T47D (cell line): ENCODE measurements at places on chromosomes 3 and 15.
A peak's percentile ranks its signal among the peaks of the same experiment; 100 is the strongest.

DNA sequence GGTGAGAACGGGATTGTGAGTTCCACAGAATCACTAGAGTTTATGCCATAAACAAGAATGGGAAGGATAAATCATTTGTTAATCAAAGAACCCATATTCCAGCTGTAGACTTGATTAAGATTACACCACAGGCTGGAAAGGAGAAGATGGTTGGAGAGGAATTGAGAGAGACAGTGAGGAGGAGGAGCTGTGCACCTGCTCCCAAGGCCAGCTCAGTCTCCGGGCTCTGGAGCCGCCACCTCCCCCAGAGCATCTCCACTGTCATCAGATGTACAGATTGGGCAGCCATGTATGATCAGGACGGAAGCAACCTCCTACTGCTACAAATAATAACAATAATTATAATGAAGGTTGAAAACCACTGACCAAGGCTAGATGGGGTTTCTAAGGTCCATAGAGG lies 170.0 kb downstream of the MINAR1 start:
- DNase-seq = no peak

- DNase-seq = no peak
Measured at GRCh38 chr3:136818769-136819391, at the start of gene SLC35G2. TSS of gene SLC35G2 (plus strand) at chr3:136819126. CDS start at chr3:136854461, 35,335 bp downstream.

- DNase-seq = no peak
Measured at GRCh38 chr15:42080919-42081830, 13.2 kb downstream of the PLA2G4D start.

GRCh38 chr3:117786349-117786748 lies 1076.8 kb downstream of the TUSC7 start:
- peak; percentile 15 for DNase-seq

- DNase-seq = no peak
Measured at GRCh38 chr3:8307545-8308110, 194.0 kb upstream of the LMCD1 start.

DNA sequence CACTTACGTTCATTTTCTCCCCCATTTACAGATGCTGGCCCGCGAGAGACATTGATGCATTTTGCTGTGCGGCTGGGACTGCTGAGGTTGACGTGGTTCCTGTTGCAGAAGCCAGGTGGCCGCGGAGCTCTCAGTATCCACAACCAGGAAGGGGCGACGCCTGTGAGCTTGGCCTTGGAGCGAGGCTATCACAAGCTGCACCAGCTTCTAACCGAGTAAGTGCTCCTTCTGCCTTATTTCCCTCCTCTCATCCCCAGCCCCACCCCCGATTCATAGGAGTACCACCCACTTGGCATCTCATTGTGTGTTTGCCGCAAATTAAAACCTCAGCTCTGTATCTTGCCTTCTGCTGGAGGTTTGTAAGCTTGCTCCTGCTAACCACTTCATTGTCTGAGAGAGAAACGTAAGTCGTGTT lies 163.3 kb downstream of the AKAP13 start:
- DNase-seq = peak; percentile 53

GRCh38 chr15:61044723-61045122 lies 184.4 kb downstream of the RORA start:
- DNase-seq = no peak

DNA sequence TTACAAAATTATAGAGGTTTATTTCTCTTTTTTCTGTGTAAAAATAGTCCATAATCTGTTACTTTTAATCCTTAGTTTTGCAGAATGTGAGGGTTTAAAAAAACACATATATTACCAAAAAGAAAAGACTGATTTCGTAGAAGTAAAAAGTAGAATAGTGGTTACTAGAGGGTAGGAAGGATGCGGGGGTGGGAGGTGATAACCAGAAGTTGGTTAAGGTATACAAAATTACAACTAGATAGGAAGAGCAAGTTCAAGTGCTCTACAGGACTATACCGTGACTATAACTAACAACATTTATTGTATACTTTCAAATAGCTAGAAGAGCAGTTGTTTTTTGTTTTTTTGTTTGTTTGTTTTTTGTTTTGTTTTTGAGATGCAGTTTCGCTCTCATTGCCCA lies 16.1 kb downstream of the CASR start:
- DNase-seq = no peak

DNA sequence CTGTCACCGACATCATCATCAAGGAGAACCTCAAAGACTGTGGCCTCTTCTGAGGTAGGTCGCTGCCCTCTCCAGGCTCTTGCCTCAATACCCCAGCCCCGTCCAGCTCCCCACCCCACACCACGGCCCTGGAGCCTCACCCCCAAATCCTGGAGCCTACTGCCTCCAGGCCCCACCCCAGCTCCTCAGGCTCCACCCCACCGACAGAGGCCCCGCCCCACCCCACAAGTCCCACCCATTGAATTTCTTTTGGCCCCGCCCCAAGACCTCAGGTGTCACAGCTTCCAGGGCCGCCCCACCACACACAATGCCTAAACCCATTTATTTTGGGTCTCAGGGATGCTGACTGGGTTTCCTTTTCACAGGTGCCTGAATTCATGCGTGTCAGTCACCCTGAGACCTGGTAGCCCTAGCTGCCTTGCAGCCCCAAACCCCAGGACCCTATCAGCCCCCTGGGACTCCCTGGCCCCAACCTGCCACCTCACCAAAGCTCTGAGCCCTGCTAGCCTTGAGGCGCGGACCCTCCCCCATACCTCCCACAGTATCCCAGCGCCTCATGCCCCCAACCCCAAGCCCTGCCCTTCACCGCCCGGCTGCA lies 3.6 kb downstream of the GNAT1 start:
- DNase-seq = no peak

DNA sequence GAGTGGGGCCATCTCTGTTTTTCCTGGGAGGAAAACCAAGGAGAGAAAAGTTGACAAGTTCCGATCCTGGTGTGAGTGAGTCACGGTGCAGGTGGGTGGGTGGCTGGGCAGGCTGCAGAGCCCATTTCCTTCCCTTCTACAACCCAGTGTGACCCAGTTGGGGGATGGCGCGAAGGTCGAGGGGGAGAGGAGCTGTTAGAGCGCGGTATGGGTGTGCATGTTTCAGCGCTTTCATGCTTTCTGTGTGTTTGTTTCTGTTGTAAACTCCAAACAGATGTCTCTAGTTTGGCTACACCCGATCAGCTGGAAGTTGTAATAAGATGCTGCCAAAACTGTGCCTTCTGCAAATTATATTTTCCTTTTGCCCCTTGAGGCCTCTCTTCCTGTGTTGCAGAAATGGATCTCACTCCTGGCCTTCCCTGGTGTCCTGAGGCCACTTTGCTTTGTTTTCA lies 3.8 kb downstream of the FAM43A start:
- DNase-seq = no peak

DNA sequence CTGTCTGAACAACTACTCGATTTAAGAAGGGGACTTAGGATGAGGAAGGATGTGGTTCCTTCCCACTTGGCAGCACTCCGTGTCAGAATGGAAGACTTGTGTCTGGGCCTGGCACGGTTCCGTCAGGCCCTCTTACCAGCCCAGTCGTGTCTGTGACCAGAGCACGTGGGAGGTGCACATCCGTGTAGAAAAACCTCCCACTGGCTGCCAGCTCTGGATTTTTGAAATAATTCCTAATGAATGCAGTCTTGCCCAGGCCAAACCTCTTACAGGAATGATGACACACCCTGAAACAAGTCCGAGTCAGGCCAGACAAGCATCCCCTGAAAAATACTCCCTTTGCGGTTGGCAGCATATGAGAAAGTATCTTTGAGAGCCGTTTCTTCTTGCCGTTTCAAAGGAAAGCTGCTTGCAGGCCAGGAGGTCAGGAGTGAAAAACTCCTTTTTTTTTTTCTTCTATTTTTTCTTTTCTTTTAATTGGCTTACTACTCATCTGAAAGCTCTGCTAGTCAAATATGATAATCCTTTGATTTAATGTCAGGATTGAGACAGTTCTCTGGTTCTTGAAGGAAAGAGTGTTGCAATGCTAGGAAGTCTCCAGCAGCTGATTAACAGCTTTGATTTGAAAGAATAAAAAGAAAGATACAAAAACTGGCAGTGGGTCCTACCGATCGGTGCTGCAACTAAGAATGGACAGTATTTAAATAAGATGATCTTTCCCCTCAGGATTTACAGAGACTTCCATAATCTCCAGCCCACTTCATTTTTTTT lies 19.8 kb downstream of the IL1RAP start:
- DNase-seq = no peak

DNA sequence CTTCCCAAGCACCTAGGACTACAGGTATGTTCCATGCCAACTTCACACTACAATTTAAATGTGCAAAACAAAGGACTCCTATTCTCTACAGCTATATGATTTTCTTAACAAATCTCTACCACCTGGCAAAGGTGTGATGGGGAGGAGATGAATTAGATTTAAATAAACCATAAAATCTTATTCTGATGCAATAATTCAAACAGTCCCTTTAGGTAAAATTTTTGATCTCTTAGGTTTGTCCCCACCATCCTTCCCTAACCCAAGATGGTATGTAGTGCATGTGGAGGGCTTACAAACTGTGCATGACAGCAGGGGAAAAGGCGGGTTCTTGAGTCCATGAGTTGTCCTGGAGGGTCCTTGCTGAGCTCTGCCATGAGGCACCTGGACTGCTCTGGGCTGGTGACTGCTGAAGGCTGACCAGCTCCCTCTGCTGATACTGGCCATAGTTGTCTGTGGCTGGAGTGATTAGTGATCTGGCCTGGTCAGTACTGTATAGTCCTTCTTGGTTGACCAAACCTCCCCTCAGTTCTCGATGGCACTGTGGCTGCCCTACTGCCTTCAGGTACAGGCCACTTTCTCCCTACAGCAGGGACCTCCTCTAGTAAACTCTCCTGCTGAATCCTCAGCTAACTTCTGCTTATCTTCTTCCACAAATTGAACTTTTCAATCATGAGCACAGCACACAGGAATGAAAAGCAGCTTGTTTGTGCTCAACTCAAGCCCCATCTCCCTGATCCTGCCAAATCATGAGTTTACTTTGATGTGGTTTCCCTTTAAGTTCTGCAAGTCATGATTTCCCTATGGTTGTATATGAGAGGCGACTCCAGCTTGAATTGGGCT lies 30.1 kb downstream of the CFAP161 start:
- DNase-seq = no peak

DNA sequence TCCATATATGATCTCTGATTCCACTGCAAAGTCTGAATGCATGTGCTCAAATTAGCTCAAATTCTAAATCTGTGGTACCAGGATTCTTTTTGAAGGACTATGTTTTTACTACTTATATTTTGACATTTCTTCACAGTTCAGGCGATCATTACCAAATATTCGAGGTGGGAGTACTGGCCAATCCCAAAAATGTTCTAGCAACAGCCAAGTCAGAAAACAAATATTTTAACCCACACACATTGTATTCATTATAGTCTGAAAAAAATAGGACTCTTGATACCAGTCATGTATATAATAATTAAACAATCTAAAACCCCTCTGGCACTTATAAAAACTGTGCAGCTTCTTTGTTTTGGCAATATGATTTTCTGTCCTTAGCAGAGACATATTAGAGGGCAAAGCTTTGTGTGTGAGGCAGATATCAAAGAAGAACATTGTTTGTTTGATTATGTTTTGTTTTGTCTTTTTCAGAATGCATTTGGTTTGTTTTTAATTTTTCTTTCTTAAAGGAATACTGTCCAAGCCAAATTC lies 37.4 kb downstream of the FGF7 start:
- no peak for DNase-seq

- DNase-seq = no peak
Measured at GRCh38 chr3:188507244-188507720, 353.3 kb downstream of the LPP start.

- DNase-seq = peak; percentile 18
Measured at GRCh38 chr3:117045143-117045542, 335.6 kb downstream of the TUSC7 start.

DNA sequence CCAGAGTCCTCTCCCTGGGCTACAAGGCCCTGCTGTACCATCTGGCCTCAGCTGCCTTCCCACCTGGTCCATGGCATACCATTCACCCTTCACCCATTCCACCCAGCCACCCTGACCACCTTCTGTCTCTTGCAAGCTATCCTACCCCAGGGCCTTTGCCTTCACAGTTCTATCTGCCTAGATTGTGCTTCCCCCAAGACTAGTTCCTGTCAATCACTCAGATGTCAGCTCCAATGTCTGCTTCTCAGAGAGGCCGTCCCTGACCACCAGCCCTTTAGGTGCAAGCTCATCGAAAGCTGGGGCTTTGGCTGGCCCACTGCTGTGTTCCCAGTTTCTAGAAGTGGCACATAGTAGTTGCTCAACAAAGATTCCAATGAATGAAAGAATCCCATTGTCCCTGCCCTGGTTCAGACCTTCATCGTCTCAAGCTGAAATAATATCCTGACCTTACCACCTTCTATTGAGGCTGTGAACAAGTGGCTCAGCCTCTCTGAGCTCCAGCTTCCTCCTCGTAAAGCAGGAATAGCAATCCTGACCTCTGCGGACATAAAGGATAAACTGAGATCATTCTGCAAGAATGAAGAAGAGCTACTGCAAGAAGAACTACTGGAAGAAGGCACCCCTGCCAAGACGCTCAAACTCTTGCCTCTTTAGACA lies 15.8 kb downstream of the EFCAB12 start:
- DNase-seq = no peak

- no peak for DNase-seq
Measured at GRCh38 chr3:150450916-150451315, 42.8 kb downstream of the TSC22D2 start.

GRCh38 chr3:171168086-171168485 lies 141.6 kb upstream of the SLC2A2 start:
- peak; percentile 83 for DNase-seq

DNA sequence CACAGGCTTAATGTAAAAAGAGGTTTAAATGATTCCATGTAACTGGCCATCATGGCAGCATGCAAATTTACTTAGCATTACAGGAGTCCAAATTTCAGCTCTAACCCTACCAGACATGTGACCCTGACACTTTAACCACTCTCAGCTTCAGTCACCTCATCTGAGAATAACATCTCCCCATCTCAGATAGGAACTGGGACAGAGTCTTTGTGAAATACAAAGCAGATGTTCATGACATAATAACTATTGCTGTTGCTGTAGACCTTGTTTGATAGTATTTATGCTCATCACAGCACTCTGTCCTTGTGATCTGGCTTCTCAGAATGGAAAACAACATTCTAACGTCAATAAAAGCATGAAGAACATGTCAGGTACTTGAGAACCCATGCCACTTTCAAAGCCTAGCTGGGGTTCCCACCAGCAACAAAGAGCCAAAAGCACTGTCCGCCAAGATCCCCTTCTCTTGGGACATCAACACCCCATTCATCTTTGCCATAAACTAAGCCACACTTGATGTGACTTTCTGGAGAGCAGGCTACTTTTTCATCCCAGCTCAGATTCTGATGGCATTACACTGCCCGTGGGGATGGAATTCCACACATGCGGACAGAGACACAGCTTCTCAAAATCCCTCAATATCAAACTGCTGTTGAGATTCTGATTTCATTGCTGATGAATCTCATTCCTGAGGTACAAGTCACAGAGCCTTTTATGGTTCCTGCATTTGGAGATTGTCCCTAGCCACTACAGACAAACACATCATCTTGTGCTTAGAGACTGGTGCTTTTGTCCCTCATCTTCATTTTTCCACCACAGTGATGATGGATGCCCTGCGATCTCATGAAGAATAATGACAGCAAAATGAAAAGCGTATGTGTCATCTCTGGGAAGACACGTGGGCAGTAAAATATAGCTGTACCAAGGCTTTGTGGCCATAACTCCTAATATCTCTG lies 202.7 kb downstream of the TNIK start:
- no peak for DNase-seq

- no peak for DNase-seq
Measured at GRCh38 chr3:18683900-18684299, 258.8 kb upstream of the SATB1 start.

- DNase-seq = no peak
Measured at GRCh38 chr3:195753581-195753980, 32.8 kb downstream of the MUC20 start.
